Activated CD8-positive, alpha-beta memory T cell treated with anti-CD3 and anti-CD28 coated beads for 1 hour (primary cell): ENCODE measurements at places on chromosomes 11 and 22.

GRCh38 chr22:33565580-33565995, 354.7 kb downstream of the LARGE1 start:
- no peak for DNase-seq

- no peak for DNase-seq
Observed at GRCh38 chr11:113404859-113405430, 17.4 kb downstream of the ANKK1 start.

DNA sequence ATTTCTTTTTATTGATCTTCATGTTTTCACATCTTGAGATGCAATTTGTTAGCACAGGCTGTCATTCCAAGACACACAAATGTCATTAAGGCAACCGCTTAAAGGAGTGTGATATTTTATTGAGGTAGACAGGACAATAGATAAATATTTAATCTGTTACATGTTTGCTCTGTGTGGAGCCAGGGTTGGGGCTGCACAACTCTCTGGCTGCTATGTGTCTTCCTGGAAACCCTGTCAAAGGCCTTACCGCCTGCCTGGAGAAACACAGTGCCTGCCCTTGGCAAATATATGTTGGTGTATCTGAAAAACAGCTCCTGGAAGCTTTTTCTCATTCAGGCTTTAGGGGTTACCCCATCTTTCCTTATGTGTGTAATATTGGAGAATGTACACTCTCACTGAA, 139.7 kb upstream of the TEAD1 start:
- no peak for DNase-seq

DNA sequence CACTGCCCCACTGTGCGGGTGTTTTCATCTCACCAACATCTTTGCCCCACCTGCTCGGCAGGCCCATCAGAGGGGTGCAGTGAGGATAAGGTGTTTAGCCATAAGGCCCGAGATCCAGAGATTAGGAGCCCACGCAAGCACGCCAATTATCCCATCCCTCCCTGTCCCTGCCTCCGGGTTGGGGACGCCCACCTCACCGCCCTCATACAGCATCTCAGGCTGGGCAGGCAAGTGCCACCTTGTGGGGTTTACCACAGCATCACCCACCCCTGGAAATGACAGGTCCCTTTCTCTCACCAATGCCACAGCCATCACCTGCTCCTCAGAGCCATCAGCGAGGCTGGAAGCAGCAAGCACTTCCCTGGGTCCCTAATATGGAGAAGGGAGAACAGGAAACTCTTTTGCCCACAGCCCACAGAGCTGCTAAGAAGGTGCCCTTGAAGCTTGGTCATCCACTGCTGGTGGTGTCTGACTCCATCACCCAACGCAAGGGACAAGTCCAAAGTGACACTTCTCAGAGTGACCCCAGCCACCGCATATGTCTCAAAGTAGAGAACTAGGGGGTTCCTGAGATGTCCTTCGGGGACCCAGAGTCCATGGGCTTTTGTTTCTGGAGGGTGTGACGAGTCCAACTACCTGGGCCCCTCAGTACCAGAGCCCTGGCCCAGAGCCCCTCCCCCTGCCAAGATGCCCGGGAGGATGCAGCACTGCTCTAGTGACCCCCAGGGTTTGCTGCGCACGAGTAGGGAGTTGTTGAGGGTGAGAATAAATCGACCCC, 15.8 kb downstream of the VPS37C start:
- no peak for DNase-seq

- no peak for DNase-seq
Observed at GRCh38 chr11:2102132-2102882, 36.9 kb downstream of the IGF2 start.

DNA sequence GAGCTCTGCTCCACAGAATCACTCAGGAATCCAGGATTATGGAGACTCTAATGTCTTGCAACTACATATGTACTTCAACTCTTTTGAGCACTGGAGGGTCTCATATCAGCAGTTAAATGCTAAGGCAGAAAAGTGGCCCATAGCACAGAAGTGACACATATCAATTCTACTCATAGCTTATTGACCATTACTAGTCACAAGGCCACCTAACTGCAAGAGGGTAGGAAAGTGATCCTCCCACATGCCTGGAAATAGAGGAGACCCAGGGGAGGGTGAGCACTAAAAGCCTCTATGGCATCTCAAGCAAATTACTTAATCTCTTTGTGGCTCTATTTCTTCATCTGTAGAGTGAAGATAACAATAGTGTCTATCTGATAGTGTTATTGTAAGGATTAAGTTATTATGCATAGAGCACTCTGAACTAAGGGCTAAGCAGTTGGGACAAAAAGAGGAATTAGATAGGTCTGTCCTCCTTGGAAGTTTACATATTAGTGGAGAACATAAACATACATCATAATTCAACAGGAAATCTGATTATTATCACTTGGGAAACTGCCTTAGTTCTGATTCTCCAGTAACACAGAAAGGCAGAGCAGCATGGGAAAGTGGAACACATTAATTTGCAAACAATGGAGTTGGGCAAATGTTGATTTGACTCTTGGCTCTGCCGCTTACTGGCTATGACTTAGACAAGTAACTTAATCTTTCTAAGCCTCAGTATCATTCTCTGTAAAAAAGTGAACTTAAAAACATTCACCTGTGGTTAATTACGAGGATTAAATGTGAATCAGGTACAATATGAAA, 25.1 kb upstream of the USP47 start:
- DNase-seq = no peak

- DNase-seq = no peak
Observed at GRCh38 chr22:32655068-32655467, 146.4 kb upstream of the TIMP3 start.
